ENCODE measurements at places on chromosomes 4 and X. TPM values are rescaled to one million over a fixed set of nuclear protein-coding genes. Genes with fewer than 3 reads are reported as not detected.

The USP26 gene
- not detected for total RNA-seq

The RIPPLY1 gene
- total RNA-seq: 0.08 TPM

The MID1IP1 gene
- 34.6 TPM for total RNA-seq

The ZFP42 gene
- not detected for total RNA-seq

The AWAT2 gene
- total RNA-seq: not detected

The FDCSP gene
- total RNA-seq: not detected

The RBMX2 gene
- total RNA-seq: 27.9 TPM

The PDCL2 gene
- not detected for total RNA-seq

The IL21 gene
- total RNA-seq: not detected

The TCEAL2 gene
- not detected for total RNA-seq

The OTC gene
- not detected for total RNA-seq

The SPP1 gene
- 164 TPM for total RNA-seq

The FSTL5 gene
- total RNA-seq: 0.07 TPM

The CSAG2 gene
- not detected for total RNA-seq

The PFKFB1 gene
- total RNA-seq: not detected

The KCND1 gene
- 1.2 TPM for total RNA-seq

The CCDC158 gene
- 0.03 TPM for total RNA-seq

The RAB41 gene
- not detected for total RNA-seq

The GAGE12H gene
- not detected for total RNA-seq

The APLN gene
- total RNA-seq: 0.88 TPM

The ETDB gene
- total RNA-seq: not detected
